ENCODE measurements at places on chromosomes 6 and 20.

GRCh38 chr6:36247693-36248092 lies 22.2 kb upstream of the PNPLA1 start:
- no peak for DNase-seq

DNA sequence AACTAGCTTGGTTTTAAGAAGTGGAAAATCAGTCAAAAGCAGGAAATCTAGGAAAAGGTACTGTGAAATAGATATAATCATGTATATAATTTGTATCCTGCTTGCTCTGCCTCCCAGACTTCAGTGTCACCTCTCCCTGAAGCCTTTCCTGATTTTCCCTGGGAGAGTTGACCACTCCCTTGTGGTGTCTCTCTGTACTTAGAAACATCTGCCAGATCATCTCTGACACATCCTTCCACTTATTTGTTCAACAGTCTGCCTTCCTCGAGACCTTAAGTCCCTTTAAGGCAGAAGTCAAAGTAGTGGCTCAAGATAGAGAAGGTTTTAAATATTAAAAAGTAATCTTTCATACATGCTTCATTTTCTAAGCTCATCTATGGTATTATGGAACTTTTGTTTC lies 236.5 kb downstream of the CDKAL1 start:
- no peak for DNase-seq

- no peak for DNase-seq
Measured at GRCh38 chr6:154932515-154933027, 62.5 kb upstream of the TIAM2 start.

- no peak for DNase-seq
Measured at GRCh38 chr6:36969240-36969691, 14.7 kb downstream of the PI16 start.

DNA sequence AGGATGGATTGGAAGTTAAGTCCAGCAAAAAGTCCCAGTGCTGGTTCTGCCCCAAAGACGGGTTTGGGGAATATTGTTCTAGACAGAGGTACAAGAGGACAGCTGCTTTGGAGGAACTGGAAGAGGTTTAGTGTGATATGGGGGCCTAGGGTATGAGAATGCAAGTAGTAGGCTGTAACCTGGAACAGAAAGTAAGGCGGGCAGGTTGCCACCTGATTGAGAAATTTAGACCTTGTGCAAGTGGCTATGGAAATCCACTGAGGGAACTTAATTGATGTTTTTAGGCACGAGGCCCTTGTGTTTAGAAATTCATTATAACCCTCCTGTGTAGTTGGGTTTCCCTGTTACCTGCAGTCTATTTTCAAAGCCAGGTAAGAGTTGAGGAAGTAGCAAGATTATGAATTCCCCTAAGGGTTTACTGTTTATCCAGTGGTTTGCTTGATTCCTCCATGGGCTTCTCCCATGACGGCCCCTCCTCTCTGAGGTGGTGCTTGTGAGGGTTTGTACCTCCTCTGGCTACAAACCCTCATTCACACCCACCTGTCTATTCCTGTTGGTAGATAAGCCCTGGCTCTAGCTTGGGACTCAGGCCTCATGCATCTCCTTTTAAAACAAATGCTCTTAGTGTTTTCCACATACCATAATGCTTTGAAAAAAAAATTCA lies 42.0 kb upstream of the BCAS1 start:
- no peak for DNase-seq

- no peak for DNase-seq
Measured at GRCh38 chr6:28303570-28303969, 22.2 kb downstream of the PGBD1 start.

- DNase-seq: no peak
Measured at GRCh38 chr6:101110814-101111213, 229.7 kb upstream of the ASCC3 start.

GRCh38 chr20:2688041-2688591 lies 4.5 kb upstream of the EBF4 start:
- no peak for DNase-seq

- DNase-seq: no peak
Measured at GRCh38 chr20:19110285-19110684, 102.2 kb upstream of the SLC24A3 start.

DNA sequence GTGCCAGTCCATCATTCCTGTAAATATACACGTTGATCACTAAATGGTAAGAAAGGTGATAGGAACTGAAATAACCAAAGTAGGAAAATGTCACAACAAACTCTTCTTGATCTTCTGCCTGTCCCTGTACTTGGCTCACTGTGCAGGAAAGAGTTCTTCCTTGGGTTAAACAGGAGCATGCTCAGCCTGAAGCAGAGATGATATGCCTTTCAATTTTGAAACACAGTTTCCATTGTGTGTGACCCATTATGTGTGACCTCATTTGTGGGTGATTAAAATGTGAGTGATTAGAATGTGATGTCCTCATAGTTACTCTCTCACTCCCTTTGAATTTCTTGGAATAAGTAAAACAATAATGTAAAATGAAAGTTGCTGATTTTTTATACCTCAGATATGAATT lies 427.2 kb upstream of the AGPAT4 start:
- DNase-seq: no peak

GRCh38 chr6:18439581-18439980 lies 52.4 kb downstream of the RNF144B start:
- DNase-seq: no peak

- no peak for DNase-seq
Measured at GRCh38 chr6:34260576-34261267, 11.9 kb upstream of the SMIM29 start.

GRCh38 chr6:117138425-117138824 lies 126.9 kb upstream of the VGLL2 start:
- DNase-seq: no peak

GRCh38 chr20:47350181-47350550 lies 6.3 kb downstream of the ZMYND8 start:
- no peak for DNase-seq

DNA sequence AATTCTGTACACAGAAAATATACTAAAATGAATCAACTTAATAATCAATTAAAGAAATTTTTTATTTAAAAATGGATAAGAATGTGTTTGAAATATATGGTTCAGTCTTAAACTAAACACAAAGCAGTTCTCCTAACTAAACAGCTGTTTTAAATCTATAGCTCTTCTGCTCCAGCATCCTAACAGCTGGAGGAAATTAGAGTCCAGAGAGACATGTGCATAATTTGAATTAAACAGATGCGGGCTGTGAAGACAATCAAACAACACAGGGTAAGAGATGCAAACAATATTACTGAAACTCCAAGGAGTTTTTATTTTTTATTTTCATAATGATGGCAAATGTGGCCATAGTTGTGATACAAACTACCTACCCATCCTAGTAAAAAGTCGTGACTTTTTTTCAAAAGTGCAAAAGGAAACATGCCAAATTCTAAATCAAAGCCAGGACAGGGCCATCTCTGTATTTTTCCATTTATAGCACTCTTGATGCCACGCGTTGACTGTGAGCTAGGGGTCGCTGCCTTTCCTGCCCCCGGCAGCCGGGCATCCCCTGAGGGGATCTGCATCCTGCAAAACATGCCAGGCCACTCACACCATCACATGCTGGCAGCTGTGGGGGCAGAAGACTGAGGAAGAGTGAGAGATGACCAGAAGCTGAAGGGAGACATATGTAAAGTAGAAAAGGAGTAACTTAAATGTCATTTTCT lies 310.6 kb downstream of the PRKN start:
- DNase-seq: no peak

DNA sequence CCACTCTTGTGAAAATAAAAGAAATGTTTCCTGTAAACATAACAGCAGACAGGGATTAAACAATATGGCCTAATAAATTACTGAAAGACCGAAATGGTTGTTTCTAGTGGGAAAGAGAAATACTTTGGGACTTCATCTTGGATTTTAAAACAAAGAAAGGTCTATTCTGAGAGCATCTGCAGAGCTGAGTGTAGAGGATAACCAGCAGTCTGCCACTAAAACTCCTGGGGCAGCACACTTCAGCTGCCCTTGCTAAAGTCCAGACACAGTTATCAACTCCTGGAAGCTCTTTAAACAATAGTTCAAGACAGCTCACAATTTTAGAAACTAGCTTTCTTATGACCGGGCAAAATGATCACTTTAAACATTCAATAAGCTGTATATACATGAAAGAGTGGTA lies 38.6 kb downstream of the AKIRIN2 start:
- DNase-seq: no peak

DNA sequence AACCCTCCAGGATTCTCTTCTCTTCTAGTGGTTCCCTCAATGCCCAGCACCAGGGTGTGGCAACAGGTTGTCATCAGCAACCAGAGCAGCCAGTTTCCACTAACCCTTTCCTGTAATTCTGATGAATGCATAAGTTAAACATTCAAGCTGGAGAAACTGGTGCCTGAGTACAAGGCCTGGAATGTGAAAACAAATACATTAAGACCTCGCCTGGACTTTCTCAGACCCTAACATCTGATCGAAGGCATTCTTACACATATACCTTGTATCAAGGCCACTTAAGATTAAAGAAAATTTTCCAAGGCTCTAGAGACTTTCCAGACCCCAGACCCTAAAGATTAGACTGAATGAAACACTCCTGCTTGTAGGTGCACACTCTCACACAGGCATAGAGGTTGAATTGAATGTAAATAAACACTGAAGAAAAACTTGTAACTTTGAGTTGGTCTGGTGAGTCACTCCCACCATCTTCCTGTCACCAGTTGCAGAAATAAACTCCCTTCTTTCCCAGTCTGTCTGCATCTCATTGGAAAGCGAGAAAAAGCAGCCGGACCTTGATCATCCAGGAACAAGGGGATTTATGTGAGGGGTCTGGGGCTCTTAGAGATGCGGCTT lies 9.0 kb downstream of the LRP11 start:
- no peak for DNase-seq

- no peak for DNase-seq
Measured at GRCh38 chr6:64580346-64580745, 944.7 kb downstream of the PHF3 start.

GRCh38 chr6:123007885-123008284 lies 11.8 kb downstream of the CLVS2 start:
- DNase-seq: no peak

DNA sequence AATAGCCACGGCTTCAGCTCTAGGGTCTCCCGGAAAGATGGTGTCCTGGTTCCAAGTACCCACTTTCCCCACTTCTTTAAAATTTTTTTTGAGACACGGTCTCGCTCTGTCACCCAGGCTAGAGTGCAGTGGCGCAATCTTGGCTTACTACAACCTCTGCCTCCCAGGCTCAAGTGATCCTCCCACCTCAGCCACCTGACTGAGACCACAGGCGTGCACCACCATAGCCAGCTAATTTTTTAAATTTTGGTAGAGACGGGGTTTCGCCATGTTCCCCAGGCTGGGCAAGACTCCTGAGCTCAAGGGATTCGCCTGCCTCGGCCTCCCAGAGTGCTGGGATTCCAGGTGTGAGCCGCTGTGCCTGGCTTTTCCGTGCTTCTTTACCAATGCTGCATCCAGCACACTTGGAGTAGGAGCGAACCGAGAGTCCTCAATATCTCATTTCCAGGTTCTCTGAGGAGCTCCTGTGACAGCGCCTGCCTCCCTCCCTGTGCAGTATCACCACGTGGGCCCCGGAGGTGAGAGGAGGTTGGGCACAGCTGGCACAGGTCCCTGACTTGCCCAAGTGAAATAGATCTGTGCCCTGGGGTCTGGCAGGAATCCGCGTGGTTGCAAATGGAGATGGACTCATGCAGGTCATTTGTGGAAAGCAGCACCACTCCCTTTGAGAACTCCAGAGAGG lies 37.3 kb downstream of the EZR start:
- no peak for DNase-seq

- DNase-seq: no peak
Measured at GRCh38 chr6:67190733-67191132, 1444.3 kb upstream of the ADGRB3 start.

DNA sequence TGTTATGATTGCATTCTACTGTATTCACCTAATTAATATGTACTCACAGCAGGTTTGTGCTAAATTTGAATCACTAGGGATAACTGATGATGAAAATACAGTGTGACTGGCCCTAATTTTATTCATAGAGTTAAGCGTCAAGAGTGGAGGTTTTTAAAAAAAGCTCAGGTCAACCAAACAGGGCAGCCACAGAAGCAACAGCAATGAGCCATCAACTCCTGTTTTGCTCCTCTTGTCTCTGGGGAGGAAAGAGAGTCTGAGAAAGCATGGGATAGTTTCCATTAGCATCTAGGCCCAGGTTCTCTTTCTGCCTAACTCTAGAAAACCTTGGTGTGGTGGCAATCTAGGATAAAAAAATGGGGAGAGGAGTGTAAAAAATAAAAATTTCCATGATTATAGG lies 122.1 kb downstream of the OGFRL1 start:
- DNase-seq: no peak

DNA sequence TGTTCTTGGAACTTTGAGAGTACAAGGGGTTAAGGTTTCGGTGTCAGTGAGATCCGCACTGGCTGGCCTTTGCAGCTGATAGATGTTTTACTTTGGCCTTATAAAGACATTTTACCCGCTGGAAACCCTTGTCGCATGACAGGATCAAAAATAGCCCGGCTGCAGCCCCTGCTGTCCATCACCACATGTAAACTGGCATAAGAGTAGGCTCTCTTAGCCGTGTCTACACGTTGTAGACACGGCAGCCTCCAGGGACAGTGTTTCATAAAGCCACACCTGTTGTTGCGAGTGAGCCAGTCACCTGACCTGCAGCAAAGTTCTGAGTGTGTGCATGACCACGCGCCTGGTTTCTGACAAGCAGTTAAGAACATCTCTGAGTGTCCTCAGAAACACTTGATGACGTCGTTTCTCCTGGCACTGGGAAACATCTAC lies 8.5 kb downstream of the RBM24 start:
- no peak for DNase-seq

DNA sequence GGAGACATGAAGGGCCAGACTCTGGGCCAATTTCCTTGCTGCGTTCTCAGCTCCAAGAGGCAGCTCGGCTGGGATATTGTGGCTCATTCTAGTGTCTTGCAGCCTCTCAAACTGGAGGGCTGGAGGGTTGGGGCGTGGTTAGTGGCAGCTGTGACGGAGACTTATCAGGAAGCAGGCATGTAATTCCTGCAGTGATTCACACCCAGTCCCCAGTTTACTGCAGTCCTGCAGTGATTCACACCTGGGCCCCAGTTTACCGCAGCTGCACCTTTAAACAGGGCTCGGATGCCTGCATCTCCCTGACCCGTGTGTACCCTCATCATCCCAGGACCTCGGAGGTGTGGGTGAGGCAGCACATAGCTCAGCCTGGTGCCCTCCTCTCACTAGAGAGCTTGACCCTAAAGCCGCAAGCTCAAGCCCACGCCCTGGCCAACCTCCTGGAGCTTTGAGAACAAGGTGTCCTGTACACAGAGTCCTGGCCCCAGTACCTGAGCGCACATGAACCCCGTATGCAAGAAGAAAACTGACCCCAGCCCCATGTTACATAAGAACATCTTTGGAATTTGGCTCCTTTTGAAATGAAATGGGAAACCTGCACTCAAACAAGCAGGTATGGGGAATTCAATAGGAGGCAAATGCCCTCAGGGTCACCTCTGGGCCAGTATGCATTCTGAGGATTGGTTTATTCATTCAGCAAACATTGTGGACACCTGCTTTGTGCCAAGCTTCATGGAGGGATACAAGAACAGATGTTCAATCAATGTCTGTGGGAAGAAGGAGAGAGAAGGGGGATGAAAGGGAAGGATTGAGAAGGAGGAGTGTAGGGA lies 55.3 kb upstream of the FAM83D start:
- DNase-seq: no peak

- no peak for DNase-seq
Measured at GRCh38 chr6:22418714-22419113, 121.9 kb upstream of the PRL start.
